ENCODE measurements at places on chromosomes 2 and 18.
A peak's percentile ranks its signal among the peaks of the same experiment; 100 is the strongest.

DNA sequence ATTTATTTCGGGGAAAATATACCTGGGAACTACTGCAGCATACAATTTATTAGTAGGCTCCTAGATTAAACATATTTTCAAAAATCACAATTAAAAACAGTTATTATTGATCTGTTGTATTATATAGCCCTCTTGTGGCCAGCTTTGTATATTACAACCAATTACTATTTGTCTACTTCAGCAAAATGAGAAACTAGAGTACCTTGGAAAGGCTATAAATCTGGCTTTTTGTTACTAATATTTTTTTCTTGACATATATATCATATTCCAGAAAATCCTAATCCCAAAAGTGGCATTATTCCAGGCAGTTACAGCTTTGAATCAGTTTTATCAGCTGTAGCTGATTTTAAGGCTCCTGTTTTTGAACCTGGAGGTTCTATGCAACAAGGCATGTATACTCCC is 101.2 kb downstream of the UBR3 start:
- peak; percentile 18 for DNase-seq

GRCh38 chr18:78558948-78559347 is 420.7 kb upstream of the SALL3 start:
- no peak for DNase-seq

DNA sequence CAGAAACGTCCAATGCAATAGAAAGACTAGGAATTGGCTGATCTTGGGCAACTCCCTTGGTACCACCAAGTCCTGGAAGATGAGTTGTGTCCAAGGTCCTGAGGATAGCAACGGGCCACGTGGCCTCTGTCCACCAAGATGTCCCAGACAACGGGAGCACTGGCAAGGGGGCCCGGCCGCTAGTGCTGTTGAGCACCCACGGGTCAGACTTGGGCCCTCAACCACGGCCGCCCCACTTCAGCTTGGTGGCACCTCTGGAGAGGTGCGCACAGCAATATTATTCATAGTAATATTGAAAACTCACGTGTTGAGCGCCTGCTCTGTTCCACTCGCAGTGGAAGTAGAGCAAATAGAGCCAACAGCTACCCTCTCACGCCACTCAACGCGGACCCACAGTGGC is 19.0 kb downstream of the PASK start:
- no peak for DNase-seq

GRCh38 chr2:66582104-66582986 is 147.4 kb downstream of the MEIS1 start:
- DNase-seq: no peak

DNA sequence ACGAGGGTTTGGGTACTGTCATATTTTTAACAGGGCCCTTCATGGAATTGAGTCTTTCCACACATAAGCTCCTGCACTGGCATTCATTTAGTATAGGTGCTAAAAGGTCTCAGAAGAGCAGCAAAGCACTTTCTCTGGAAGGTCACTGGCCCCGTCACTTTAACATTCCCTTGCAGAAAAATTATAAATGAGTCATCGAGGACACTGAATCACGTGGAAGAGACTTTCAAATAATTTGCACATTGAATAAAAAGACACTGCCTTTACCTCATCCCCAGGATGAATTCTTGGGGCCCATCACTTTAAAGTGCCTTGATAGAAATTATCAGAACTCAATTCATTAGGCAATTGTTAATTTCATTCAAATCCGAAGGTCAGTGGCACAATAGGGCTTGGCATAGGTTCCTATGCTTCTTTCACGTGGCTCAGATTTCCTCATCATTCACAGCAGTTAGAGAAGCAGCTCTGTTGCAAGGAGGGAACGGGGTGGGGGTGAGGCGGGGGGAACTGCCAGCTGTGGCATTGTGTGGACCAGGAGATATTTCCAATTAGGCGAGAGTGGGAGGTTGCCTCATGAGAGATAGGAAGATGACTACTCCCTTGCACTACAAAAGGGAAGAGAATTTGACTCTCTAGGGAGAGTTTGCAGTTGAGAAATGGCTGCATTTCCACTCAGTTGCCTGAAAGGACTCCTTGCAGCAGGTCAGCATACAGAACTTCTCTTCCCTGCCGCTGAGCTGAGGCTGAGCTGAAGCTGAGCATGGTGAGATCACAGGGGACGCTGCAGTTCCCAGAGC is 86.3 kb upstream of the NPAS2 start:
- DNase-seq: no peak

- peak; percentile 37 for DNase-seq
These were observed 146.6 kb downstream of the RDH14 start for GRCh38 chr2:18413676-18414396.

- DNase-seq: no peak
These were observed 33.7 kb downstream of the ANKRD30B start for GRCh38 chr18:14781671-14782070.

GRCh38 chr2:174023591-174024523 is 58.7 kb upstream of the SP3 start:
- DNase-seq: no peak

DNA sequence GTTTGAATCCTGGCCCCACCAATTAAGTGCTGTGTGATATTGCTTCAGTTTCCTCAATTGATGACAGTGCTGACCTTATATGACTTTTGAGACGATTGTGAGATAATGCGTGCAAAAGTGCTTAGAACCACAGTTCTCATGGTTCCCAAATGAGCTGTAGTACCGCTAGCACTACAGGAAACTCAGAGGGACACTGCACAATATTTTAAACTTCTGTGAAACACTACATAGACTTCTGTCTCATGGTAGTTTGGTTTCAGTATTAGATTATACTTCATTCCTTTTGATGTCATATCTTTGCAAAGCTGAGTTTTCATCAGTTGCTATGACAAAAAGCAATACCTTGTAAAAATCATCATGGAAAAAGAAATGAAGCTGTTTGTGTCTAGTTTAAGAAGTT is 368.0 kb downstream of the PARD3B start:
- no peak for DNase-seq

DNA sequence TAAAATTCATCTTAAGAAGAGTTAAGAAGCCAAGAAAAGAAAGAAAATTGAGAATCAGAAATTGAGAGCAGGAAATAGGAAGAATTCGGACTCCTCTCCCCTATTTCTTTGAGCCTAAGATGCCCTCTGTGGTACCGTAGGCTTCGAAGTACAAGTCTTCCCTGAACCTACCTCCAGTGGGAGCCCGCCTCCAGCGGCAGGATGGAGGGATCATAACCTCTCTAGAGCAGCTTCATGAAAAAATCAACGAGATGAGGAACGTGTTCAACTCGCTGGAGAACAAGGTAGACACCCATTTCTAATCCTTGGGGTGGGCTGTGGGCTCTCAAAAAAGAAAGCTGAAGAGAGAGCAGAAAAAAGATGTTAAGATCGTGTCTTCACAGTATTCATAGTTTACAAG is 36.3 kb downstream of the ARHGEF33 start:
- no peak for DNase-seq

DNA sequence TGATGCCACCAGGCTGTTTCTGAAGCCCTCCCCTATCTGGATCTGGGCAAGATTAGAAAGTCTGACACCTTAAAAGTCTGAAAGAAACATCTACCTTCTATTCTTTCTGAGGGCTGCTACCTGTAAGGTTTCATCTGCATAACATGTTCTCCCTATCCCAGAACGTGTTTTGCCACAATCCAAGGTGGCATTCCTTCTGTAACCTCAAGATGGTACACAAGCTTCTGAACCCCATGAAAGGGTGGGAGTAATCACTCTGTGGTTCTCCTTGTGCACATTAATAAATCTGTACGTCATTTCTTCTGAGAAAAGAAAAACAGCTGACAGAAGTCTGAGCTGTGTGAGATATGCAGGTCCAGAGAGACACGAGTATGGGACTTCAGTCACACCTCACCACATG is 41.8 kb upstream of the MSH6 start:
- no peak for DNase-seq

DNA sequence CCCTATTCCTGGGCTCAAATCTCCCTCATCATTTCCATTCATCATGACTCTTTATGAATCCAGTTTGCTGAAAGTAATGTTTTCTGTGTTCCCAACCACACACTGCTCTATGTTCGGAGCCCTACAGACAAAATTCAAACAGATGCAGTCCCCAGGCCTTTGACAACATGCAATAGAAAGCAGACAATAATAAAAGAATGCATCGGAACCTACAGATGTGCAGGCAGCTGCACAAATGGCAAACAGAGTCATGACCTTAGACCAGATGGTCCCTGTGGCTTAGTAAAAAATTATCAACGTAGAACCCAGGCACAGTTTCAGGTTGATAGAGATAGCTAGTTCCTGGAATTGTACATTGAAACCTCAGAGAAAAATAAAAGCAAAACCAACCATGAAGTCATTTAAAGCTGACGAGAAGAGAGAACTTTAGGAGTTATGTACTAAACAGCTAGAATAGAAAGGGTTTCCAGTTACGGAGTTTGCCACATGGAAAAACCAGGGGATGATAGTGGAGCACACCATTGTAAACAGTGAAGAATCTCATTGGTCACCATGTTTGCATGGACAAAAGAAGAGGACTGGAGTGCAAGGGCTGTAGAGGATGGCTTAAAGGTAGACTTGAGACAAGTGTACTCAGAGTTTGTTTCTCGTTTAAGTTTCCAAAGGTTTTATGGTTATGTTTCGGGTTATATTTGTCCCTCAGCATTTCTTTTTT is 23.2 kb upstream of the ACVR1 start:
- no peak for DNase-seq

DNA sequence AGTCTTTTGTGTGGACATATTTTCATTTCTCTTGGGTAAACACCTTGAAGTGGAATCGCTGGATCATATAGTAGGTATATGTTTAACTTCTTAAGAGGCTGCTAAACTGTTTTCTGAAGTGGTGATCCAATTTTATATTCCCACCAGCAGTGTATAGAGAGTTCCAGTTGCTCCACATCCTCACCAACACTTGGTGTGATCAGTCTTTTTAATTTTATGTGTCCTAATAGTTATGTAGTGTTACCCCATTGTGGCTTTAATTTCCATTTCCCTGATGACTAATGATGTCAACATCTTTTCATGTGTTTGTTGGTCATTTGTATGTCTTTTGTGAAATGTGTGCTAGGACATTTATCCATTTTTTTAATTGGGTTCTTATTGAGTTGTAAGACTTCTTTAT is 56.9 kb downstream of the DGKD start:
- no peak for DNase-seq

- DNase-seq: no peak
These were observed 56.9 kb upstream of the ACVR1C start for GRCh38 chr2:157685572-157685971.

DNA sequence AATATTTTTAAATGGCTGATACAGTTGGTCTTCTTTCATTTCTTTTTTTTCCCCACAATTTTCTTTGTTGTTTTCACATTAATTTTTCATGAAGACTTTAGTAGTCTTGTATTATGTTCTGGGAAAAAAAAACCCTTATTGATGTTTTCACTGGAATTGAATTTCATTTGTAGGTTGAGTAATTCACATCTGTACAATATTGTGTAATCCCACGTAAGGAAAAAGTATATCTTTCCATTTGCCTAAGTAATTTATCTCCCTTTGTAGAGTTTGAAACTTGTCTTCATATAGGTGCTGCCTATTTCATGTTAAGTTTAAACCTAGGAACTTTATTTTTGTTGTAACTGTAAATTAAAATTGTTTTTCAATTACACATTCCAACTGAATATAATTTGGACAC is 2.0 kb downstream of the DNAJC27 start:
- no peak for DNase-seq

DNA sequence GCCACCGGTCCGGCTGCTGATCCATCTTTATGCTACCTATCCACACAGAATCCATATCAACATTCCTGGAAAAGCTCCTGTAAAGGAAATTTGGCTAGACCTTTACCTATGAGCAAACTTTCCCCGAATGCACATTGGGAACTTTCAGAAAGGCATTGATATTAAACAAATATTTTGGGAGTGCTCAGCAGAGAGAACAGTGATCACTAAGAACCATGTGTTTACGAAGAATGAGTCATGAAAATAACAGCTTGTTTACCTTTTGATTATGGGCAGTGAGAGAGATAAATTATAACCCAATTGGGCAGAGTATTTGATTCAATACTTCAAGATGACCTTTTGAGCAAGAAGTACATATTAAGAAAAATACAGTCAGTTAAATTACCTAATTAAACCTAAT is 189.7 kb upstream of the CDH2 start:
- DNase-seq: no peak

DNA sequence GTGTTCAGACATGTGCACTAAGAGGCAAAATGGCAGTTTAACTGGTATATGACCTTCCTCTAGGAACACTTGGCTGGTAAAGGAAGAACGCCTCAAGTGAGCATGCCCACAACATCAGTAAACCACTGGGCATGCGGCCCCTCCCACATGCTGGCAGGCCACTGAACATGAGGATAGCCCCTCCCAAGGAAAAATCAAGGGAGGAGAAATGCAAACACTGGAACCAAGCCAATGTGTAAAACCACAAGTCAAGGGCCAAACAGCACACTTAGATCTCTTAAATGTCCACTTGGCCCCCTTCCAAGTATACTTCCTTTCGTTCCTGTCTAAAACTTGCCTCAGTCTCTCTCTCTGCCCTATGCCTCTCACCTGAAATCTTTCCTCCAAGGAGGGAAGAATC is 980.8 kb downstream of the TSN start:
- DNase-seq: no peak

GRCh38 chr2:44290261-44290660 is 15.0 kb downstream of the SLC3A1 start:
- no peak for DNase-seq

GRCh38 chr2:207434899-207435465 is 94.8 kb upstream of the CREB1 start:
- peak; percentile 76 for DNase-seq

- no peak for DNase-seq
These were observed 6.0 kb downstream of the DNER start for GRCh38 chr2:229708335-229708734.

- DNase-seq: no peak
These were observed 46.3 kb upstream of the STAT4 start for GRCh38 chr2:191197096-191197495.

DNA sequence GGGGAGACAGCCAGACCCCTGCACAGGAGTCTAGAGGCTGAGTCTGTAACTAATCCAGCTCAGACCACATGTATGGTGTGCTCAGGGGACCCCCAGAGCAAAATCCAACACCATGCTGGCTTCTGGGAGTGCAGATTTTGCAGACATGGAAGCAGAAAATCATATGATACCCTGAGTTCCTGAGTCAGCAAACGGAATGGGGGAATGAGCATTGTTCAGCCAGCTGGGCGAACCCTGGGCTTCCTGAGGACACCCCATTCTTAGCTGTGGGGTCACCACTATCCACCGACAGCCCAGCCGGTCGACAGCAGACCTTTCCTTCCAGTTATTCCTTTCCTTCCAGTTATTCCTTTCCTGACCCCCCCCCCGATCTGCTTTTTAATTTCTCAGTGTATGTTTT is 322.9 kb downstream of the GBX2 start:
- no peak for DNase-seq

- peak; percentile 6 for DNase-seq
These were observed 72.7 kb downstream of the NXPH2 start for GRCh38 chr2:138707392-138708074.

- DNase-seq: no peak
These were observed 500.2 kb downstream of the FBXO15 start for GRCh38 chr18:73647391-73647790.

GRCh38 chr18:66550366-66550765 is 53.5 kb downstream of the CDH19 start:
- no peak for DNase-seq

GRCh38 chr2:43303889-43304288 is 77.5 kb upstream of the ZFP36L2 start:
- DNase-seq: no peak

Data from NCI-H446 treated with DMSO at 0.1 percent for 48 hours (cell line).